Muscle of back (tissue), 13 donors: ENCODE measurements at places on chromosomes 4 and X. TPM values are rescaled to one million over a fixed set of nuclear protein-coding genes. Genes with fewer than 3 reads are reported as not detected.

GRCh38 chr4:114386637-114387233, 211.9 kb upstream of the UGT8 start:
- DNase-seq, result peak; percentile 60

DNA sequence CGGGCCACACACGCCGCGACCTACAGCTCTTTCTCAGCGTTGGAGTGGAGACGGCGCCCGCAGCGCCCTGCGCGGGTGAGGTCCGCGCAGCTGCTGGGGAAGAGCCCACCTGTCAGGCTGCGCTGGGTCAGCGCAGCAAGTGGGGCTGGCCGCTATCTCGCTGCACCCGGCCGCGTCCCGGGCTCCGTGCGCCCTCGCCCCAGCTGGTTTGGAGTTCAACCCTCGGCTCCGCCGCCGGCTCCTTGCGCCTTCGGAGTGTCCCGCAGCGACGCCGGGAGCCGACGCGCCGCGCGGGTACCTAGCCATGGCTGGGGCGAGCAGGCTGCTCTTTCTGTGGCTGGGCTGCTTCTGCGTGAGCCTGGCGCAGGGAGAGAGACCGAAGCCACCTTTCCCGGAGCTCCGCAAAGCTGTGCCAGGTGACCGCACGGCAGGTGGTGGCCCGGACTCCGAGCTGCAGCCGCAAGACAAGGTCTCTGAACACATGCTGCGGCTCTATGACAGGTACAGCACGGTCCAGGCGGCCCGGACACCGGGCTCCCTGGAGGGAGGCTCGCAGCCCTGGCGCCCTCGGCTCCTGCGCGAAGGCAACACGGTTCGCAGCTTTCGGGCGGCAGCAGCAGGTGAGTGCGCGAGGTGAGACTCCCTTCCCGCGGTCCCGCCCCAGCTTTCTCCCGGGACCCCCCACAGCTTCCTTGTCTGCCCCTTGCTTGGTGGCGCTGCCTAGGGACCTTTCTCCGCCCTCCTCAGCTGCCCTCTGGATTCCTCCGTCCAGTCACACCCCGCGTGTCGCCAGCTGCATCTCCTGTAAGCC, 678 bp downstream of the BMP3 start:
- DNase-seq, result no peak

Gene F8A2
- polyA plus RNA-seq, result not detected

DNA sequence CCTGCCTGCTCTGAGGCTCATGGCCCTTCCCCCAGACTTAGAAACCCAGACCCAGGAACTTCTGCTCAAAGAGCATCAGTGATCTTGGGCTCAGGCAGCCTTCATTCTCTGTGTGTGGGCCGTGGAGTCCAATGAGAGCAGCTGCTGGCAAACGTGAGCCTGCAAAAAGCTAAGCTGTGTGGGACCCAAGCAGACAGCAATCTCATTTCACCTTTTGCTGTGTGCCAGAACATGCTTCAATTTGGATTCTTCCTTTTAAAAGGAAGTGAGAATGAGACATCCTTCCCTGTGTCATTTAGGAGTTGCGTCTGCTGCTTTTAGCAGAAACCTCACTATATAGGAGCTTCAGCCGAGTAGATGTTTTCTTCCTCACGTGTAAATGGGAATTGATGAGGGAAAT, 238.5 kb downstream of the EVC2 start:
- DNase-seq, result no peak

DNA sequence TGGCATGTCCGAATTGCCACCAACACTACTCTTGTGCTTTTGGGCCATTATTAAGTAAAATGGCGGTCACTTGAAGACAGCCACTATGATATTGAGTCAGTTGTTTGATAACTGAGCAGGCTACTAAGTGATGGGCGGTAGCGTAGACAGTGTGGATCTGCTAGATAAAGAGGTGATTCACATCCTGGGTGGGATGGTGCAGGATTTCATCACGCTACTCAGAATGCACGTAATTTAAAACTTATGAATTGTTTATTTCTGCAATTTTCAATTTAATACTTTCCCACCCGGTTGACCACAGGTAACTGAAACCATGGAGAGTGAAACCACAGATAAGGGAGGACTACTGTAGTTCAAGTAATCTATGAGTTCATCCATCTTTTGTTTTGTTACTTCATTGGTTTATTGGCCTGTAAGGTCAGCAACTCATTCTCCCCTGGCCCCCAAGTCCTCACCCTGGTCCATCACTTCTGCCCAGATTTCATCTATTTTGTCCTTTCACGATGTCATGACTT, 2.9 kb downstream of the ARAF start:
- DNase-seq, result no peak

DNA sequence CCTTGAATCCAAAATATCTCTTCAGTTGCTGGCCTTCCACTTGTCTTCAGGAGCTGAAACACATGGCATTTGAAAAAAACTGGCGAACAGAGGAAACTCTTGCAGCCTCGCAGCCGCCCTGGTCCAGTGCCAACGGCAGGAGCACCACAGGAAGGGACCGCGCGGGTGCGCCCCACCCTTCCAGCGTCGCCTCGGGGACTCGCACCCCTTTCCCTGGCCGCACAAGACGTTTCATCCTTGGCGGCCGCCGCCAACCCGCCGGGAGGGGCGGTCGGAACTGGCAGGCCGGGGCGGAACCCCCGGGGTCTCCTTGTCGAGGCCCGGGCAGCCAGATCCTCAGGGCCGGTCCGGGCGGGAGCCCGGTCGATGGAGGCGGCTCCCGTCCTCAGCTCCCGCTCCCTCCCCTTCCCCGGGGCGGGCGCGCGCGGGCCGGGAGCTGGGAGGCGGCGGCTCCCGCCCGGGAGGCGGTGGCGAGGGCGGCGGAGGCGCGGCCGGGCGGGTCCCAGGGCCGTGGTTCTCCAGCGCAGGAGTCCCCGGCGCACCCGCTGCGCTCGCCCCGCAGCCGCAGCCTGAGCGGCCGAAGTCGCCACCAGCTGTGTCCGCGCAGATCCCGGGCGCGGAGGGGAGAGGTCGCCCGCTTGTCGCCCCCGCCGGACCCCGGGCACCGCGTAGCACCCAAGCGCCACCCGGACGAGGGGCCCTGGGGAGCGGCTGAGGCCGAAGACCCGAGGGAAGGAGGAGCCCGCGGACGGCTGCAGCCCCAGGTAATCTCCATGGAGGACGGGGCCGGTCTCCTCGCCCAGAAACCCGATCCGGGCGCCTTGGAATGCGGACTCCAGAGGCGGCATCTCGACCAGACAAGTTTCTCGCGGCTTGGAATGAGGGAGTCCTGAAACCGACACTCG, 886 bp upstream of the NDST3 start:
- peak; percentile 65 for DNase-seq

Gene NAA11
- polyA plus RNA-seq, result 0.24 TPM

DNA sequence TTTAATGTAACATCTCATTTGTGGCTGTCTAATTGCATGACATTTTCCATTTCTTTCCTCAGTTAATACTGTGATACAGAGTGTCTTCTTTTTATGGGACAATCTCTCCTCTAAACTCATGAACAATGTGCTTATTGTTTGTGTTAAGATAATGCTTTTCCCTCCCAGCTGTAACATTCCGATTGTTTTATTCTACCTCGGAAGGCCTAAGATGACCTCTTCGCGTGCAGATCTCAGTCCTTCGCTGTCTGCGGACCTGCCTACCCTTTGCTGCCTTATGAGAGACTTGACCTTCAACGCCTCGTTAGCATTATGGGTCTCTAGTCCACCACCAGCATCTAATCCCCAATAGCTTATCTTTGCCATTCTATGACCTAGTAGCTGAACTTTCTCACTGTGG, 29.8 kb upstream of the ZFP42 start:
- no peak for DNase-seq

DNA sequence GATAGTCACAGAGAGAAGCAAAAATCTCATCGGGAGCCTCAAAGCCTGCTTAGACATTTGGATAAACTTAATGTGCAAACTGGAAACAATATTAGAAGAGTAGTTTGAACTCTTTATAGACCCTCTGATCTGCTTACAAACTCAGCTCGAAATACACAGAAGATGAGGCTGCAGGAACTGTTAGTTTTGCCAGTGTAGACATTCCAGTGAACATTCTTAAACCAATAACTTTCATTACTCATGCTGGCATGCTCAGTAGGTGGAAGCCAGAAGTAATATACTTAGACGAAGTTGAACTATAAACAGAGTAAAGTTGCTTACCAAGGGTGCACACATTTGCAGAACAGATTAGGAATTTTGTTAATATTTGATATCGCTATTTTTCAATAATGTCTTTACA, 303.5 kb downstream of the ANKRD50 start:
- no peak for DNase-seq

DNA sequence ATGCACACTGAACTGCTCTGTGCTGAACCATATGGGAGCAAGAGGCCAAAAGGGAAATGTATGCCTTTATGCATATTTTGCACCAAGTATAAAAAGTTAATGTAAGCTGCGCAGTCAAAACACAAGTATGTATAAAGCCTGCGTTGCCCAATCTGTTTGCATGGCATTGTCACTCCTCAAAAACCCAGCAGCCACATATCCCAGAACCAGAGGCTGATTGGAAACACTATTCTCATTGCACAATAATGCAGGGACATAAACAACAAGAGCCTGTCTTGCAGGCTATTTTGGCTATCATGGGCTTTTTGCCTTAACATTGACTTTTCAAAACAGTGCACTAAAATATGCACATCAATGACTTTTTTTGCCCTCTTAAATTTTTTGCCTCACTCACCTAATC, 5.1 kb upstream of the ASB9 start:
- no peak for DNase-seq

DNA sequence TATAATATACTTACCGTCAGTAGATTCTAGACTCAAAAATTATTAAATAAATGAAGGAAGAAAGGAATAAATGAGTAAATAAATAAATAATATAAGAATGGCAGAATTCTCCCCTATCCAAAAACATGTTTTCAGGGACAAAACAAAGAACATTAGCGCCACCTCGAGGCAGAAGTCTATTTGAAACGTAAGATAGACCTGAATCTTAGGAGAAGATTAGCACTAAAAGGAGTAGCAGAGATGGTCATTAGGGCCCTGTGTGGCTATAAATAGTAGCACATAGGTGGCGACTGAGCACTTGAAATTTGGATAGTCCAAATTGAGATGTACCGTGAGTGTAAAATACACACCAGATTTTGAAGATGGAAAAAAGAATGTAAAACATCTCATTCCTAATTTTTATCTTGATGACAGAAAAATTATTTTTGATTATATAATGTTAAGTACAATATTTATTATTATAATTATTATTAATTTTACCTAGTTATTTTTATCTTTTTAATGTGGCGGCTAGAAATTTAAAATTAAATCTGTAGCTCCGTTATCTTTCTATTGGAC, 24.3 kb upstream of the SRD5A3 start:
- peak; percentile 81 for DNase-seq

- peak; percentile 32 for DNase-seq
Observed at GRCh38 chrX:110381216-110381615, 22.6 kb downstream of the RTL9 start.

- no peak for DNase-seq
Observed at GRCh38 chrX:9909254-9909653, 57.9 kb upstream of the CLDN34 start.

GRCh38 chrX:114797494-114797893, 213.6 kb downstream of the HTR2C start:
- no peak for DNase-seq

- DNase-seq, result no peak
Observed at GRCh38 chrX:10983526-10983925, 127.6 kb upstream of the HCCS start.

GRCh38 chr4:18419780-18420179, 398.2 kb upstream of the LCORL start:
- DNase-seq, result no peak

GRCh38 chr4:147535124-147535523, 54.2 kb downstream of the EDNRA start:
- DNase-seq, result no peak

Gene SPANXN3
- polyA plus RNA-seq, result not detected

GRCh38 chr4:139735381-139736273, 70.0 kb downstream of the MGST2 start:
- peak; percentile 46 for DNase-seq

DNA sequence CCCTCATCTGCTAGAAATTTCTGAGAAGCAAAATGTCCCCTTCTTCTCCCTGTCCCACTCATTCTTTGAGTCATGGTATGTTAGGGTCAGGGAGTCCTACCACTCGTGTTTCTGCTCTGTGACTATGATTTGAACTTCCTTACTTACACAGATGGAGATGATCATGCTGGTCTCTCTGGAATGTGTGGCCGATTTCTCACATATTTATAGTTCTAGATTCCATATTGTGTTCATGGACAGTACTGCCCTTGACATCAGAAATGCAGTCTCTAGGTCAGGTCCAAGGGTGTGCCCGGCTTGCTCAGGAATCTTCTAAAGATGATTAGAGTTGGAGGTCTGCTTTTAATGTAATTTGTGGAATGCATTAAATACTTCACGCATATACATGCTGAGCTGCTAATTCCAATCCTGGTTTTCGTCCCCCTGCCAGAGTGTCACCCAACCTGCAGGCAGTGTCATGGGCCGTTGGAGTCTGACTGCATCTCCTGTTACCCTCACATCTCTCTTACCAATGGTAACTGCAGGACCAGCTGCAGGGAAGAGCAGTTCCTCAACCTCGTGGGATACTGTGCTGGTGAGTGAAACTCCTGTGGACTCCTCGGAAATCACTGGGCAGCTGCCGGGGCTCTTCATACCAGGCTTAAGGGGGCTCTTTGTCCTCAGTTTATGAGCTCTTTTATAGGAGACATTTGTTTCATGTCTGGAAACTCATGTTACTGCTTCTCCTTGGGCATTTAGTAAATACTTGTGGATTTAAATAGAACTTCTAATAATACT, 214.1 kb upstream of the ANXA3 start:
- no peak for DNase-seq

Gene PRRG3
- polyA plus RNA-seq, result 30.0 TPM

DNA sequence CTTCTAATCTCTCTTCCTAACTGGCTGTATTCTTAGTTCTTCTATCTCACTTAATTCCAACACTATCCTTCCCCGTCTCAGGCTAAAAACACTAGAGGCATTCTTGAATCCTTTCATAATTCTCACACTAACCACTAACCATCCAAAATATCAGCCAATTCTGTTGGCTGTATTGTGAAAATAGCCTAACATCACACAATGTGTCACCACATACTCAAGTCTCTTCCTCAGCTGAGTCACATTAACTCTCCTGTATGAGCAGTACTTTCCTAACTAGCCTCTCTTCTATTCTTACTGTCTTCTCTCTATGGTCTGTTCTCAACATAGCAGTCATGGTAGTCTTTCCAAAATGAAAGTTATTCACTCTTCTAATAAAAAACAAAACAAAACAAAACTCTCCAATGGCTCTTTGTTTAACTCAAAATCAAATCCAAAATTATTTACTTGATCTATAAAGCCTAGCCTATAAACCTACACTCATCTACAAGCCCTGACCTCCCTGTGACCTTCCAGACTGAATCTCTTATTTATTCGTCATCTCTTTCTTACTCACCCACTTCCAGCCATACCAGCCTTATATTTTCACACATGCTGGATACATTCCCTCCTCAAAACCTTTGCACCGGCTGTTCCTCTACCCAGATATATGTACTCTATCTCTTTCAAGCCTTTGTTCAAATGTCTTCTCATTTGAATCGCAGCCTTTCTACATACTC, 445.9 kb downstream of the TLL1 start:
- DNase-seq, result peak; percentile 77

DNA sequence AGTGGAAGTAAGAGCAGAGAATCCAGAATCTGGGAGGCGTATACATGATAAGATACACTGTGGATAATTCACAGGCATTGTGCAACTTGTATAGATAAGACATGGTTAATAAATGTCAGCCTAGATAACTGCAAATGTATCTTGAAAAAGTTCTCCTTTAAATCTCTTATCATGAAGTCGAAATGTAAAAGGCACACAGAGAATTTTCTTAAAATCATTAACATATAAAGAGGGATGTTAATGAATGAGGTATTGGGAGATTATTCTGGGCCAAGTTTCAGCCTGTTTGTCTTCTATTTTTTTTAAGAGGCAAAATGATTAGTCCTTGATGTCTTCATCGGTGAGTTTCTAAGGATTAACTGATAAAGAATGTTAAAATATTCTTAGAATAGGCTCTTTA, 835 bp downstream of the TDO2 start:
- no peak for DNase-seq
